Sigmoid colon (tissue), 7 donors: ENCODE measurements at places on chromosomes 7 and 10. TPM values are rescaled to one million over a fixed set of nuclear protein-coding genes. Genes with fewer than 3 reads are reported as not detected.
A peak's percentile ranks its signal among the peaks of the same experiment; 100 is the strongest.

DNA sequence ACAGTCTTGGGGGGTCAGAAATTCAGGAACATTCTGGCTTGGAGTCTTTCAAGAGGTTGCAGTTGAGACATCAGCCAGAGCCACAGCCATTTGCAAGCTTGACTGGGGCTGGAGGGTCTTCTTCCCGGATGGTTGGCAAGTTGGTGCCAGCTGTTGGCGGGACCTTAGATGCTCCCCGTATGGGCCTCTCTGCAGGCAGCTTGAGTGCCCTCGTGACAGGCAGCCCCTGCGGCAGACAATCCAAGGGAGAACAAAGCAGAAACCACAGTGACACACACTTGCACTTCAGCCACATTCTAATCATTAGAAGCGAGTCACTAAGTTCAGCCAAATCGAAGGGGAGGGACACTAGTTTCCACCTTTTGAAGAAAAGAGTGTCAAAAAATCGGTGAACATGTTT lies 59.4 kb upstream of the MXI1 start:
- no peak for DNase-seq

GRCh38 chr10:101710059-101710695 lies 15.2 kb upstream of the FBXW4 start:
- DNase-seq, result no peak

DNA sequence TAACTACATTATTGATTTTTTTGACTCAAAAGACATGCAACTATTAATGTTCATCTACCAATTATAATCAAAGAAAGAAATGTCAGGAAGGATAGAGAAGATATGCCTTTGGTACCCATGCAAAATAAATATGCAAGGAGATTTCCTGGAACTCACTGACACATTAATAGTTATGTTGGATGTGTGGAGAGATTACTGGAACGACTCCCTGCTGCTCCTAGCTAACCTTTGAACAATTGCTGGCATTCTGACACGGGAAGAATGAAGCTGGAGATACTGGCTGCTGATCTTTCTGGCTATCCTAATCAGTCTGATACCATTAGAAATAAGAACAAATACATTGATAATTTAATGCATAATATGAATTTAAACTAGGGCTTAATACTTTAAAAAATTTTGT lies 507.9 kb upstream of the NRG3 start:
- no peak for DNase-seq

DNA sequence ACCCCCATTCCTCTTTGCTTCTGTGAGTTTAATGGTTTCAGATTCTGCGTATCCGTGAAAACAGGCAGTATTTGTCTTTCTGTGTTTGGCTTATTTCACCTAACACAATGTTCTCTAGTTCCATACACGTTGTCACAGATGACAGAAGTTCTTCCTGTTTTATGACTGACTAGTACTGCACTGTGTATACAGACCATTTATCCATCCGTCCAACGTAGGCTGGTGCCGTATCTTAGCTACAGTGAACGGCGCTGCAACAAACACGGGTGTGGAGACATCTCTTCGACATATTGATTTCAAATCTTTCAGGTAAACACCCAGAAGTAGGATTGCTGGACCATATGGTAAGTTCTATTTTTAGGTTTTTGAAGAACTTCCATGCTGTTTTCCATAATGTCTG lies 181.7 kb downstream of the PARD3 start:
- no peak for DNase-seq

DNA sequence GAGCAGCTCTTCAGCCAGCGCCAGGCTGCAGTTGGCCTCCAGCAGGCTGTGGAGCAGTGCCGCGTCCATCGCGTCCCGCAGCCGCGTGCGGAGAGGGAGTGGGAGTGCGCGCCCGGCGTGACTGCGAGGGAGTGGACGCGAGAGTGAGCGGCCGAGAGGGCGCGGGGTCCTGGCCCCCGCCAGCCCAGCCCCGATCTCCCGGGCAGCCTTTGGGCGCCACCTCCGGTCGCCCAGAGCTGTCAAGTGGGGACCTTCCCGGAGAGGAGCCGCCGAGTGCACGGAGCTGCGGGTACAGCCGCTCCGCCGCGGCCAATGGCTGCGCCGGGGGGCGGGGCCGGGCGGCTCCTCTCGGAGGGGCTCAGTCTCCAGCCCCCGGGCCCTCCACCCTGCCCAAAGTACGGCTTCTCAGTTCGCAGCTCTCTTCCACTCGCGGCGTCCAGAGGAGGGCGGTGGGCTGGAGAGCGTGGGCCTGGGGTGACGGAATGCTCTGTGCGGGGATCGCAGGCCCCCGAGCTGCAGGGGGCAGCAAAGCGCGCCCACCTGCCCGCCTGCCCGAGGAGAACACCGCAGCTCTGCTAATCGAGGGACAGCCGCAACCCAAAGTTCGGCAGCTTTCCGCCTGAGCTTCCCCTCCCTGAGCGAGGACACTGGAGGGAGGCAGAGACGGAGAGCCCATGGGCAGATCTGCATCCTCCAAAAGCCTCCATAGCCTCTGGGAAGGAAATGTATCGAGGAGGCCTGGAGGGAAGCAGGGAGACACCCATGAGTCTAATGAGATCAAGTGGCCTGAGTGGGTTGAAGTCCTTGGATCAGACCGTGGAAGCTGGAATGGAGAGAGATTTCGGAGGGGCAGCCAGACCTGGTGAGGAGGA lies at the start of gene CRHR2:
CRHR2 (minus strand) TSS at position 245 of the 872 bp plus-strand sequence; CDS start at position 69, 176 bp downstream.
- DNase-seq, result no peak

- no peak for DNase-seq
Measured at GRCh38 chr7:4079956-4080355, 602.1 kb upstream of the FOXK1 start.

DNA sequence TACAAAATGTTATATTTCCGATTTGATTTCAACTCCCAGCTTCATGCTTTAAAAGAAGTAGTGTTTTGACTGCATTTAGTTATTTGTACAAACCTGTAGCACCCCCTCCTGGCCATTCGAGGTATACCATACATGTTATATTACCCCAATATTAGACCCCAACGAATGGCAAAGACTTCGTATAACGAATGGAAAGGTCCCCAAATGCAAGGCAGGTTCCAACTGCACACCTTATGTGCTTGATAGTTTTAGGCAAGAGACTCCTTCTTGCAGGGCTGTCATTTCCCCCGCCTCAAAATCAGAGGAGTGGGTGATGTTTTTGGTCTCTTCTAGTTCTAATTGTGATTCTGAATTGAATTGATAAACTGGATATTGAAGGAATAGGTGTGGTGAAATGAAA lies 101.1 kb upstream of the TARP start:
- DNase-seq, result no peak

GRCh38 chr10:62047960-62048383 lies 146.5 kb downstream of the ARID5B start:
- peak; percentile 73 for DNase-seq

GRCh38 chr7:98713165-98713810 lies 96.2 kb downstream of the NPTX2 start:
- no peak for DNase-seq

GRCh38 chr7:50788382-50788781 lies 5.7 kb upstream of the GRB10 start:
- DNase-seq, result no peak

GRCh38 chr7:151388430-151388829 lies 21.4 kb downstream of the WDR86 start:
- DNase-seq, result no peak

DNA sequence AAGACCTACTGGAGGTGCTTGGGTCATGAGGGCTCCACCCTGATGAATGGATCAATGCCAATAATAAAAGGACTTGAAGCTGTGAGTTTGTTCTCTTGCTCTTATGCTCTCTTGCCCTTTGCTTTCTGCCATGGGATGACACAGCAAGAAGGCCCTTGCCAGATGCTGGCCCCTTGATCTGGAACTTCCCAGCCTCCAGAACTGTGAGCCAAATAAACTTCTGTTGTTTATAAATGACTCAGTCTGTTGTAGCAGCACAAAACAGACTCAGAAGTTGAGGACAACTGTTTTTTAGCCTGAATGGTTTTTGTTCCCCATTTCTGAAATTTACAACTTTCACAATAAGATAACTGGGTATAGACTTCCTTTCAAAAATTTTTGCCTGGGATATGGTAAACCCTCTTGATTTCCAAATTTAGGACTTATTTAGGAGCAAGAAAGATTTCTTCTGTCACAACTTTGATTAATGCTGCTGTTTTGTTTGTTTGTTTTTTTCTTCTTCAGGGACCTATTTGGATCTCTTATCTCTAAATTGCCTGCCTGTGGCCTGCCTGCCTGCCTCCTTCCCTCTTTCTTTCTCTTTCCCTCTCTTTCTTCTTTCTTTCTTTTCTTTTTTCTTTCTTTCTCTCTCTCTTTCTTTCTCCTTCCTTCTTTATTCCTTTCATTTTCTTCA lies 12.1 kb downstream of the ENTPD1 start:
- DNase-seq, result no peak

BMPER gene
- polyA plus RNA-seq, result 0.51 TPM

GPC2 gene
- not detected for polyA plus RNA-seq

AGR3 gene
- polyA plus RNA-seq, result 216 TPM

ACHE gene
- polyA plus RNA-seq, result 5.5 TPM

PRRT4 gene
- 0.96 TPM for polyA plus RNA-seq

UCN3 gene
- polyA plus RNA-seq, result 3.9 TPM
